Pons (tissue), 1 donor: ENCODE measurements at places on chromosomes 12 and 14.

DNA sequence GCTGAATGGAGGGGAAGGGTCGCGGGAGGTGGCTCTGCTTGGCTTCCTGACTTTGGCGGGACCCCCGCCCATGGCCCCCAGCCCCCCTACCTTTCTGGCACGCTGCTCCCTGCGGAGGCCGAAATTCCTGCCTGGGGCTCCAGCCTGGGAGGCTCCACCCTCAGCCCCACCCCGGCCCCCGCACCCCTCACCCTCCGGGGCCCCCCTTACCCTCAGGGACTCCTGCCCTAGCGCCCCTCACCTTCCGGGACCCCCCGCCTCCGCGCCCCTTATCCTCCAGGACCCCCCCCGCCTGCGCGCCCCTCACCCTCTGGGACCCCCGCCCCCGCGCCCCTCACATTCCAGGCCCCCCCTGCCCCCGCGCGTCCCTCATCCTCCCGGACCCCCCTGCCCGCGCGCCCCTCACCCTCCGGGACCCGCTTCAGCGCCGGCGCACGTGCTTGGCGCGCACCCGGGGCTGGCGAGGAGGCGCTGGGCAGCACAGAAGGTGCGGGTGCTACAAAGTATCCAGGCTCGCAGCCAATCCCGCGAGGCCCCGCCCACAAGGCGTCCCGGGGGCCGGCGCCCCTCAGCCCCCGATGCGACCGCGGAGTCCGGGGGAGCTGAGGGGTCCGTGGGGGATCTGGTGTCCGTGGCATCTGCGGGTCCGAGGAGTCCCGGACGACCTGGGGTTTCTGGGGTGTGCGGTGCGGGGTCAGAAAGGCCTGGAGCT is at the start of gene ANHX:
Gene ANHX, minus strand, starts transcription at position 477 of the 712 bp plus-strand sequence. CDS start 1,521 bp downstream, outside the sequence.
- no peak for DNase-seq

DNA sequence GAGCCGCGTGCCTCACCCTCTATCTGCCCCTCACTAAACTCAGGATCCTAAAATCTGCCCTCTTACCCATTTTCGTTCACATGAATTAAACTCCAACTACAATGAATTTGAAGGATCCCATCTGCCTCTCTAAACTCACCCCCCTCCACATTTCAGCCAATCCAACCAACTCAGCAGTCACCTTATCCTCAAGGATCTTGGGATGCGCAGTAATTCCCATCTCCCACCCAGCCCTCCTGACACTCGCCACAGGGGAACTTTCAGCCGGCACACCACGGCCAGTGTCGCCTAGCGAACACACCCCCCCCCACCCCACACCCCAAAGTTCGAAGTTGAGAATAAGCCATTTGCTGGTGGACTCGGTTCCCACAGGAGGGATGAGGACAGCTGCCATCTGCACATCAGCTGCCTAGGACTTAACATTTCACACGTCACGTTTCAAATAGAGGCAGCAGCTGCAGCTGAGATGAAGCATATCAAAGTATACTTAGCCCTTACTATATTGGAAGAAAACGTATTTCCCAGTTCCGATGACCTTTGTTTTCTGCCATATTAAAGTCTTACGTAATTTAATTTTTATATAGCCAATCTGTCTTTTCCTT is 8.7 kb upstream of the SELPLG start:
- no peak for DNase-seq

DNA sequence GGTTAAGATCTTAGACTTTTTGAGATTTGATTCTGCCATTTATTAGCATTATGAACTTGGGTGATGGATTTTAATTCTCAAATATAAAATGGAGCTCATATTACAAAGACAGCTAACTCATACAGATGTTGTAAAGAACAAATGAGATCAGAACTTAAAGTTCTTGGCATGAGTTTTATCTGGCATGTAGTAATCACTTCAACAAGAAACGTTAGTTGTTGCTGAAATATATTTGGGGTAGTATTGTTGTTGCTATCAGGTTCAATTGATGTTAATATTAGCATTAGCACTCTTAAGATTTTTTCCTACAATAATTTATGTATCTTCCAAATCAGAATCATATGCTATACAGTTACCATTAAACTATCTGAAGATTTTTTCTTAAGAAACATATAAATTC is 71.0 kb downstream of the SLC6A15 start:
- no peak for DNase-seq

DNA sequence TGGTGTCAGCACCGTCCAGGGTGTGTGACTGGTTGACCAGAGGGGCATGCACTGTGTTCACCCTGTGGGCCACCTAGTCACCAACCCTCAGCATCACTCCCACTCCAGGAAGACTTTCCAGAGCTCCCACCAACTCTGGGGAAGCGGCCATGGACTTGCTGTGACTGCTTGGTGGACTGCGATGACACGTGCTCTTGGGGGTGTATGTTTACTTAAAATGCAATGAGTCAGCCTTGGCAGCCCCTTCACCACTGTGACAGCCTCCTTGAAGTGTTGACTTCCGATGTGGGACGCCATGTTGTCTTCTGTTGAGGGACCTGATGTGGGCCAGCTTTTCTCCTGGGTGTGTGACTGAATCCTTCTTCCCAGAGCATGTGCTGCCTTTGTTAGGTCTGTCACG is 151.1 kb upstream of the RTL1 start:
- no peak for DNase-seq

DNA sequence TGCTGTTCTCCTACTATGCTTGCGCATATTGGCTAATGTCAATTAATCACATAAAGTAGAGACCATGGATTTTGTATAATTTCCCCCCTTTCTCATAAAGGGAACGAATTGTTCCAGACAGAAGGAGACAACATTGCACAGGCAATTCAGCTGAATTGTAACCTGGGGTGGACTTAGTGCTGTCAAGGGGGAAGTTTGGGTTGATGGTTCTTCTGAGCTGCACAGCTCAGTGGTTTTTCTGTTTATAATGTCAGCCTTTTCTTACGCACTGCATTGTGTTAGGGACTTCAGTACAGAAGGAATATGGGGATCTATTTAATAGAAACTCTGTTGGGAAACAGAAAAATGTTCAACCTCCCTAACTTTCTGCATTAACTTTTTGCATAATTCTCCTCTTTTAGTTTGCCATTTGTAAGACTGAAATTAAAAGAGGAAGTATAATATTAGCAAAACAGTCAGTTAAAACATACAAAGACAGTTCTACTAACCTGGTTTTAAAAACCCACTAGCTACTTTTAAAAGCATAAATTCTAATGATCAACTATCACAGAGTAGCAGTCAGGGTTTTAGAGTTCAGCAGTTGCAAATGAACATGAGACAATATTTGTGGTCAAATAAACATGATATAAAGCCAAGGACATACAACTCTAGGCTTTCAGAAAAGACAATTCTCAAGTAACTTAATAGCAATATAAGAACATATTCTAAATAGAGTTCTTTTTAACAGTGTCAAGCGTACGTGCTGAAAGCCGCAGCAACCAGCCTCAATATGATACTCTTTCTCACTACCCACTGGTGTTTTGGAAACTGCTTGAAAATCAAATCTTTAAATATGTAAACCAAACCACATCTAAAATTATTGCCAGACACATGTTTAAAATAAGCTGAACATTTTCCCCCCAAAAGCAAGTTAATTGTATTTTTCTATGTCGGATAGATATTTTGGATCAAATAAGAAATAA is 393.0 kb downstream of the FSCB start:
- no peak for DNase-seq

- no peak for DNase-seq
Measured at GRCh38 chr12:80766897-80767296, 50.2 kb downstream of the MYF5 start.

DNA sequence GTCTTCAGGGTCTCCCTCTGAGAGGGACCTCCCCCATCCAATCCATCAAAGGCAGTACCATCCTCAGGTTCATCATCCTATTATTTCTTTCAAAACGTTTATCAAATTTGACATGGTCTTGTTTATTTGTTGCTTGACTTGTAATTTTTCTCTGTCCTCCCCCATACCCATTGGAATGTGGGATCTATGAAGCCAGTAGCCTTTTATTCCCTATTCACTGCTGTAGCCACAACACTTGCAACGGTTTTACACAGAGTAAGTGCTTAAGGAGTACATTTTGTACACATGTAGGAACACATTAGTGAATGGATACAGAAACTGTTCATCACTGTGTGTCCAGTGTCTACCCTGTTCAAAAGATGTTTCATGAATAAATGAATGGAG is 41.5 kb downstream of the IGF1 start:
- no peak for DNase-seq

GRCh38 chr12:1977588-1977987 is 26.7 kb downstream of the DCP1B start:
- no peak for DNase-seq

DNA sequence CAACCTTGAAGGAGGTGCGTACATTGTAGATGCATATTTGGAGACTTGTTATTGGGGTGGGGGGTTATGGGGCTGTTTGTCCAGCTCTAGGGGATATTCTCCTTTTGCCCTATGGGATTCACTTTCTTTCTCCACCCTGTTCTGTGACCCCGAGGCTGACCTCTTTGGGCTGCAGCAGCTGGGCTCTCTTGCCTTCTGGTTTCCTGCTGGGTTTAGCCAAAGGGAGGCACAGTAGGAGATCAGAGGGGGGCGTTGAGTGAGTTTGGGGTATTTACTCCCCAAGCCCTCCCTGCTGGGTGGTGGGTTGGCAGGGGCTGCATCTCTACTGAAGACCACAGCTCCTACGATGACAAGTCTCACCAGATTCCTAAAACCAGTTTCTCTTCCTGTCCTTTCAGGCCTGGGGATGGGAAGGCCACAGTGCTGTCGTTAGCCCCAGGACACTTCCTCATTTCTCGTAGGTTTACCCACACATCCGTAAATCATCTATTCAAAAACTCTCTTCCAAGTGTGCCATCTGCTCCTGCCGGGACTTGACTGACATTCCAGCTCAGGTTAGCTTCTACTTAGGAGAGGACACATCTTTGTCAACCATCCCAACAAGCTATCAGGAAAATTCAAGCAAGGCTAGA is 127.1 kb downstream of the TMEM30B start:
- no peak for DNase-seq
